ENCODE measurements at places on chromosomes 4 and X.
A peak's percentile ranks its signal among the peaks of the same experiment; 100 is the strongest.

GRCh38 chrX:27276751-27277150, 186.4 kb downstream of the PPP4R3C start:
- DNase-seq, result no peak

DNA sequence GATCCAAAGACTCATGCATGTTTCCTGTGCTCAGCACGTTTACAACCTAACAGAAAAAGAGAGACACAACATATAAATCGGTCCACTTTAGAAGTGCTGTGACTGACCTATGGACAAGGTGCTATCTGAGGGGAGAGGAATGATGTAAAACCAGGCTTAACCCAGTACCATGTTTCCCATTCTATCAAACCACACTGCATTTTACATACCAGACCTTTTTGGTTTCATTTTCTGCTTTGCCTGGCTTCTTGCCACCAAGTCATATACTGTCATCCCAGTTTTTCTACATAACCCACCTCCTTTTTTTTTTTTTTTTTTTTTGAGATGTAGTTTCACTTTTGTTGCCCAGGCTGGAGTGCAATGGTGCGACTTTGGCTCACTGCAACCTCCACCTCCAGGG, 82.2 kb downstream of the KLF8 start:
- no peak for DNase-seq

DNA sequence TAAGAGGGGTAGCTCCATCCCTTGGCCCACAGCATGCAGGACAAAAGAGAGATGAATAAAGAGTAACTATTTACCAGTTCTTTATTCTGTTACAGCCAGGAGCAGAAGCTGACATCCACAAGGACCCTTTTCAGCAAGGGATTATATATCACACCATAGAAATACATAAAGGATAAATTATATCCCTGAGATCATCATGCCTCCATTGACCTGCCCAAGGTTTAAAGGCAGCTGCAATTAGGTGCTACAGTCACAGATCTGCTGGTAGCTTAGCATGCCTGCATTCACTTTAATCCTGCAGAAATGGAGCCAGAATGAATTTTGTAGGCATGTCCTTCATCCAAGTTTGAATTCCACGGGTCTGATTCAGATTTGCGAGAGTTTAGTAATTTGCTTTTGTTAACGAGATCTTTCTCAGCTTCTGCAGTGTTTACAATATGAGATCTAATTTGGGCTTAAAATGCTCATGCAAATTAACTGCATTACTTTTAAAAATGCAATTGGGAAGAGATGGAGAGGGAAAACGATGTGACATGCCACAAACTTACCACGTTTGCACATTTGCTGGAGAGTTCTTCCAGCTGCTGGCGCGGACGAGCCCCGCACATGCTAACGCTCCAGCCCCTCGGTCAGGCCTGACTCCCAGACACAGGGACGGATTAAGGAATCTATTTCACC, 327.0 kb upstream of the NOCT start:
- DNase-seq, result no peak

DNA sequence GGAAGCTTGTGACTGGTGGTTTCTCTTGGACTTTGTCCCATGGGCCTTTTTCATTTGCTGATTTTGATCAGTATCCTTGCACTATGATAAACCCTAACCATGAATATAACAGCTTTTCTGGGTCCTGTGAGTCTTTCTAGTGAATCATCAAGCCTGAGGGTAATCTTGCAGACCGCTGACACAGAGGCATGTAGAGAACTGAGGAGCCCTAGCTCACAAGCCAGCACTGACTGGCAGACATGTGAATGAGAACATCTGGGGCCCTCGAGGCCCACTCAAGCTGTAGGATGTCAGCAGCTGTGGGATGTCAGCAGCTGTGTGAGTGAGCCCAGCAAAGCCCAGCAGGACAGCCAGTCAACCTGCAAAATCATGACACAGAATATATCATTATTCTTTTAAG, 36.7 kb downstream of the HMGB3 start:
- DNase-seq, result peak; percentile 63

DNA sequence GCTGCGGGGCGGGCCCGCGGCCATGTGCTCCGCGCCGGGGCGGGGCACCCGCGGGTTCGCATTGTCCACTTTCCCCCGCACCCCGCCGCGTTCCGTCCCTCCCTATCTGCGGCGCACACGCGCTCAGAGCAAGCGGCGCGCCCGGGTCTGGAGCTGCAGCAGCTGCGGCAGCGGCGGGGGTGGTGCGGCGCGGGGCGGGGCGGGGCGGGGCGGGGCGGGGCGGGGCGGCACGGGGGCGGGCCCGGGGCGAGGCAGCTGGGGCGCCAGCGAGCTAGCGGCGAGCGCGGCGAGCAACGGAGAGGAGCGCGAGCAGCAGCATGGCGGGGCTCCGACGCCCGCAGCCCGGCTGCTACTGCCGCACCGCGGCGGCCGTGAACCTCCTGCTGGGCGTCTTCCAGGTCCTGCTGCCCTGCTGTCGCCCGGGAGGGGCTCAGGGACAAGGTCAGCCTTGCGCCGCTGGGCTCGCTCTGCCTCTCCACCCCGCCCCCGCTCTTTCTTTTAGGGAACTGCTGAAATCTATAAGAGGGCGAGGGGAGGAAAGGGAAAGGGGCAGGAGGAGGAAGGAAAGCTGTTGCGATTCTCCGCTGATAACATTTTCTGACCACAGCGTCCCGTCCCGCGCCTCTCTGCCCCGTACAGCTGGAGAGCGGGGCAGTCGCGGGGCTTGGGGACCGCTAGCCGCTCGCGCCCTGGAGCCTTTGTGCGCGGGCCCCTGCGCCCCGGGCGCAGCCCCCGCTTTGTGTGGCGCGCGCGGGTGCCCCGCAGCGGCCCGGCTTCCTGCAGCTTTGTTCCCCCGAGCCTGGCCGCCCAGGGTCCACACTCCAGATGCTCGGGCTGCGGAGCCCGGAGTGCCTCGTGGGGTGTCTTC, at the start of gene TMEM131L:
TMEM131L (plus strand) TSS at position 280 of the 868 bp plus-strand sequence; CDS start at position 318, 38 bp downstream.
- peak; percentile 74 for DNase-seq

DNA sequence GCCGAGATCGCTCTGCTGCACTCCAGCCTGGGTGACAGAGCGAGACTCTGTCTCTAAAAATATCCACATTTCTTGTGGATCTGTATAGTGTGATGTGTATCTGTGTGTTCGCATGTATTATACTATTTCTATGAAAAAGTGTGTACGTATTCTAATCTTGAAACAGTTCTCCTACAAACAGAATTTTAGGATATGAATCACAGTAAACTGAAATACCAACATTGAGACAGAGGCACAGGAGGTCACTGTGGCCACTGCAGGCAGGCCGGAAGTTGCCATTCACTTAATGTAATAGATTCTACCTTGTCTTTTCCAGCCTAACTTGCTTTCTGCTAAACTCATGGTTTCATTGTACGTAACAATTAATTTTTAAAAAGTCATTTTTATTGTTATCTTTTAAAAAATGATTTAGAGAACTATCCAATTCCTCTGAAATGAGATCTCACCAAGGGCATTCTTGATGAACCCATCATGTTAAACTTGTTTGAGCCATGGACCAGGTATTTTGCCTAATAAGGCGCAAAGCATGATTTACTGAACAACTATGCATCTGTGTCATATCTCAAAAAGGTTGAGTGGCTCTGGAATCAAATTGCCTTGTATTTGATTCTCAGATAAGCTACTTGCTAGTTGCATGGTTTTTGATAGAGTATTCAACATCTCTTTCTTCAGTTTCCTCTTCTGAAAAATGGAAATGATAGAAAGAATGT, 154.9 kb upstream of the GYPA start:
- peak; percentile 22 for DNase-seq

DNA sequence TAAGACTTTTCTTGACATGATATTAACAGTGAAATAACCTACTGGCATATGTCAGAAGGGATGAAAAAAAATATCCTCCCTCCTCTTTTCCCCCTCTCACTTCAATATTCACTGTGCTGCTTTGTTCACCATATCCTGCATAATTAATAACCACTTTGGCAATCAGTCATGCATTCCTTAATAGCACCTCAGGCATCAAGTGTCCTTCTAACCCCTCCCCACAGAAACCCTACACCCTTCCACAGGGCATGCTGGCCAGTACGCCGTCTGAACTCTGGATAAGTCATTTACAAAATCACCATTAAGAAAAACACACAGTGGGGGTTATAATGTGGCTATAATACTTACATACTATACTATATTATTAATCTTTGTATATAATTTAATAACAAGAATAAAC, 165.9 kb downstream of the PDGFC start:
- DNase-seq, result no peak

DNA sequence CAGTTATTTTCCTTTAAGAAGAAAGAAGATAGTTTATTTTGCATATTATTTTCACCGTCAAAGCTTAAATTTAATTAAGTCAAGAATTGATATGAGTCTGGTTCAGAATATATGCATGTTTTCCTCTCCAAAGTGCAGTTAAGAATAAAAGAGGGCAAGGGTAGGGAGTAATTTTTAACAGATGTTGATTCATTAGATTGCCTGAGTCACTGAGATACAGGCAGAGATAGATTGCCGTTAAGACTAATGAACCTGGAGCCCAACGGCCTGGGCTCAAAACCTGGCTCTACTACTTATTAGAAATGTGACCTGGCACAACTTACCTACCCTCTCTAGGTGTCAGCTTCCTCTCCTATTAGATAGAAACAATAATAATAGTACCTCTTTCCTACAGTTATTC, 1037.4 kb upstream of the PABPC4L start:
- peak; percentile 32 for DNase-seq

DNA sequence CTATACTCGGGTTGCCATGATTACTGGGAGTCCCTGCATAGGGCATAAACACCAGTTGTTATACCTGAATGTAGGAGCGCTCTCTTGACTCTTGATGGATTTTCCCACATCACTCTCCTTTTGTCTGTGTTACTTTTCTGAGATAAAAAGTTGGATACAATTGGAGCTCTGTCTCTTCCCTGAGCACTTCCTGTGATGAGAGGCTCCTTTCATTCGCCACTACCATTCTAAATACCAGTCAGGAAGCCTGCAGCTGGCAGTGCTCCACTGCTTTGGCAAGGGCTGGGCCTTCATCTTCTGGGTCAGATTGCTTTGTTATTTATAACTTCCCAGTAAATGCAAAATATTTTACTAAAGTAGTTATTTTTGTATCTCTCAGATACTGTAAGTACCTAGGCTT, 13.9 kb downstream of the TCEANC start:
- DNase-seq, result no peak

GRCh38 chr4:124641715-124642381, 70.7 kb downstream of the ANKRD50 start:
- peak; percentile 96 for DNase-seq

All from ELR (cell line).